Upper lobe of right lung (tissue), 1 donor: ENCODE measurements at places on chromosomes 7 and 10. TPM values are rescaled to one million over a fixed set of nuclear protein-coding genes. Genes with fewer than 3 reads are reported as not detected.
A peak's percentile ranks its signal among the peaks of the same experiment; 100 is the strongest.

- no peak for DNase-seq
- H3K4me1 ChIP-seq = no peaks in the 10 kb centered on the region
- H3K27me3 ChIP-seq = no peaks in the 10 kb centered on the region
- no peak overlapping the region for H3K4me3 ChIP-seq
- H3K36me3 ChIP-seq = no peaks in the 10 kb centered on the region
- H3K27ac ChIP-seq = no peak overlapping the region
These were observed 202.4 kb downstream of the CCDC3 start for GRCh38 chr10:12799144-12799543.

DNA sequence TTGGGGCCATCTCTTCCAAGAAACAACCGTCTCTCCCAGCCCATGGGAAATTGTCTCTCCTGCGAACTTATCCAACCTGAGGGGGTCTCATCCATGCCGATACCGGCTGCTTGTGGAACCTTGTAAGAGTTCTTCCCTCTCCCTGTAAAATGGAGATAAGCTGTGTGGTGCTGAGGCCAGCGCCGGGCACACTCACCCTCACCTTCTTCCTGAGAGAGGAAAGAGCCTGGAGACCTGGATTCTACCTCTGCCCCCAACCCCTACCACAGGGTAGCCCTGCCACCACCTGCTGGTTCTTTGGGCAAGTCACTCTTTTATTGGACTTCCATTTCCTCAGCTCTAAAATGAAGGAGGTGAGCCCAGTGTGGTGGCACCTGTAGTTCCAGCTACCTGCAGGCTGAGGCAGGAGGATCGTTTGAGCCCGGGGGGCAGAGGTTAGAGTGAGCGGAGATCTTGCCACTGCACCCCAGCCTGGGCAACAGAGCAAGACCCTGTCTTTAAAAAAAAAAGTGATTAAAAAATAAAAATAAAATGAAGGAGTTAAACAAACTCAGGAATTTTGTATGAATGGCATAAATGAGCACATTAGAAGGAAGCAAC is 38.4 kb upstream of the PSAP start:
- DNase-seq = no peak
- H3K27ac ChIP-seq = peak overlapping the region; percentile 74
- peak overlapping the region; percentile 54 for H3K4me3 ChIP-seq
- no peaks in the 10 kb centered on the region for H3K27me3 ChIP-seq
- H3K4me1 ChIP-seq = peaks cover 2% of the 10 kb centered on the region

GRCh38 chr7:114212721-114213429 is 201.7 kb upstream of the FOXP2 start:
- H3K27ac ChIP-seq = no peak overlapping the region
- H3K36me3 ChIP-seq = no peaks in the 10 kb centered on the region
- no peaks in the 10 kb centered on the region for H3K4me1 ChIP-seq
- DNase-seq = no peak
- no peak overlapping the region for H3K4me3 ChIP-seq

DNA sequence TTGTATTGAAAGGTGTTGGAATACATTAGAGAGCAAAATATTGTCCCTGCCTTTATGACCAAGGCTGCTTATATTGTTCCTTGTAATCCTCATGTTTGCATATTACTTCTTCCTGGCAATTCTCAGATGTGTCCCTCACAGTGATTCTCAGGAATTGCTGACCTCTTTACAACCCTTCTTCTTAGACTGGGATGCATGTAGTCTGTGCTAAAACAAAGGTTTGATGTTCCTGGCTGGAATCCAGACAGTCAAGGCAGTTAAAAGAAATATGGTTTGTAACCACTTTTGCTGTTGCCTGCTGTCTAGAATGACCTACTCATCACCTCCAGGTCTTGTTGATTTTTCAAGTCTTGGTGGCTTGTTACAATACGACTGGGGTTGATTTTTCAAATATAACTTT is 367.6 kb downstream of the HGF start:
- no peaks in the 10 kb centered on the region for H3K36me3 ChIP-seq
- DNase-seq = no peak
- H3K27me3 ChIP-seq = no peaks in the 10 kb centered on the region

- peaks cover 6% of the 10 kb centered on the region for H3K36me3 ChIP-seq
- peak overlapping the region; percentile 59 for H3K27ac ChIP-seq
- peaks cover 47% of the 10 kb centered on the region for H3K4me1 ChIP-seq
These were observed 3.6 kb downstream of the PWWP2B start for GRCh38 chr10:132400547-132401151.

DNA sequence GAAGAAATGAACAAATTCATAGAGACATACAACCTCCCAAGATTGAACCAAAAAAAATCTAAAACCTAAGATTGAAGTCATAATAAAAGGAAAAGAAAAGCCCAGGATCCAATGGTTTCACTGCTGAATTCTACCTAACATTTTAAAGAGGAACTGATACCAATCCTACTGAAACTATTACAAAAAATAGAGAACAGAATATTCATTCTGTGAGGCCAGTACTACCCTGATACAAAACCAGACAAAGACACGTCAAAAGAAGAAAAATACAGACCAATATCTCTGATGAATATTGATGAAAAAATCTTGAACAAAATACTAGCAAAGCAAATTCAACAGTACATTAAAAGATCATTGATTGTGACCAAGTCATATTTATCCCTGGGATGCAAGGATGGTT is 128.5 kb upstream of the STEAP1 start:
- H3K27ac ChIP-seq = no peak overlapping the region
- no peaks in the 10 kb centered on the region for H3K27me3 ChIP-seq
- no peaks in the 10 kb centered on the region for H3K36me3 ChIP-seq
- H3K4me3 ChIP-seq = no peak overlapping the region
- no peak for DNase-seq

DNA sequence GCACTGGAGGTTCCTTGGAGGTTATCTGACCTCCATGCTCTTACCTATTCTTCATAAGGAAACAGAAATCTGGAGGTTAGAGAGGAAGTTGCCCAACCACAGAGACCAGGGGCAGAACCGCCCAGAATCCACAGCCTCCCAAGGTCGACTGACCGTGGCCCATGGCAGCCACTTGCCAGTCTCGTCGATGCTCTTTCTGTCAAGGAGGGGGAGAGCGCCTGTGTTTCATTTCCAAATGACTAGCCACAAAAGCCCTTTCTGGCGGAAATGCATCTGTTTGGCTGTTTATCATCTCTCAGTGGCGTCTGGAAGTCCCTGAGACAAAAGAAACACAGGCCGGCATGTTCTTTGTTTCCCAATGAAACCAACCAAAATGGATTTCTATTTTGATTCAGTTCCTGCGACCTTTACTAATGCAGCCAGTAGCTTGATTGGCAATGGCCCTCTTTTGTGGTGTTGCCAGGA is 2.9 kb downstream of the RAMP3 start:
- DNase-seq = no peak
- H3K27me3 ChIP-seq = no peaks in the 10 kb centered on the region
- peak overlapping the region; percentile 4 for H3K27ac ChIP-seq
- no peaks in the 10 kb centered on the region for H3K36me3 ChIP-seq
- H3K4me3 ChIP-seq = peak overlapping the region; percentile 52

DNA sequence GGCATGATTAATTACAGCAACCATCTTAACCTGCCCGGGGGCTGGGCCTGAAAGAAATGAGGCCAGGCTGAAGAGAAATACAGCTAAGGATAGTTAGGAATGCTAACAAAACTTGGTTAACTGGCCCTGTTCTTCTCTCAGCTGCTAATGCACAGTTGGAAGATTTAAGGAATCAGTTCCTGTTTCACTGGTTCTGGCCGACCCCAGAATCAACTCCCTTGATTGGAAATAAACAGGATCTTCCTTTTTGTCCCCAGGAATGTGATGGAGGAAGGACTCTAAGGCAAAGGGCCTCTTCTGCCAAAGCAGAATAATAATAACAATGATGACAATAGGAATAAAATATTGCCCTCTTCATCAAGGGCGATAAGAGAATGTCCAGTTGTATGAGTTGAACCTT is 3.5 kb upstream of the LRMDA start:
- H3K4me1 ChIP-seq = peaks cover 40% of the 10 kb centered on the region
- H3K36me3 ChIP-seq = no peaks in the 10 kb centered on the region
- no peaks in the 10 kb centered on the region for H3K27me3 ChIP-seq
- no peak for DNase-seq
- H3K27ac ChIP-seq = no peak overlapping the region

DNA sequence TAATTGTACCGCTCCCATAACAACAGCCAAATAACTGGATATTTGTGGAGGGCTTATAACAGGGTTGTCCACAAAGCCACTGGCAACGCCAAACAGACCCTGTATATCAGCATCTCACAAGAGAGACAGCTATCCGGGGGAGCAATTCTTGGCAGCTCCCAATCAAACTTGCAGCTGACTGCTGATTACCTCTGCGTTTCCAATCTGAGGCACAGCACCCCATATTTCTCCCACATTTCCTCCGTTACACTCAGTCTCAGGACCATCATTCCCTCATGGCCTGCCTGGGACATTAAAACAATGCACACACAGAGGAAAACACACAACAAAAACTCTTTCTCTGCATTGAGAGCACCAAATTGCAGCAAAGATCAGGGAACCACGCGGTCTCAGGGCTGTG is 67.8 kb upstream of the SDK1 start:
- H3K27me3 ChIP-seq = no peaks in the 10 kb centered on the region
- H3K36me3 ChIP-seq = no peaks in the 10 kb centered on the region
- H3K4me3 ChIP-seq = no peak overlapping the region
- no peaks in the 10 kb centered on the region for H3K4me1 ChIP-seq

DNA sequence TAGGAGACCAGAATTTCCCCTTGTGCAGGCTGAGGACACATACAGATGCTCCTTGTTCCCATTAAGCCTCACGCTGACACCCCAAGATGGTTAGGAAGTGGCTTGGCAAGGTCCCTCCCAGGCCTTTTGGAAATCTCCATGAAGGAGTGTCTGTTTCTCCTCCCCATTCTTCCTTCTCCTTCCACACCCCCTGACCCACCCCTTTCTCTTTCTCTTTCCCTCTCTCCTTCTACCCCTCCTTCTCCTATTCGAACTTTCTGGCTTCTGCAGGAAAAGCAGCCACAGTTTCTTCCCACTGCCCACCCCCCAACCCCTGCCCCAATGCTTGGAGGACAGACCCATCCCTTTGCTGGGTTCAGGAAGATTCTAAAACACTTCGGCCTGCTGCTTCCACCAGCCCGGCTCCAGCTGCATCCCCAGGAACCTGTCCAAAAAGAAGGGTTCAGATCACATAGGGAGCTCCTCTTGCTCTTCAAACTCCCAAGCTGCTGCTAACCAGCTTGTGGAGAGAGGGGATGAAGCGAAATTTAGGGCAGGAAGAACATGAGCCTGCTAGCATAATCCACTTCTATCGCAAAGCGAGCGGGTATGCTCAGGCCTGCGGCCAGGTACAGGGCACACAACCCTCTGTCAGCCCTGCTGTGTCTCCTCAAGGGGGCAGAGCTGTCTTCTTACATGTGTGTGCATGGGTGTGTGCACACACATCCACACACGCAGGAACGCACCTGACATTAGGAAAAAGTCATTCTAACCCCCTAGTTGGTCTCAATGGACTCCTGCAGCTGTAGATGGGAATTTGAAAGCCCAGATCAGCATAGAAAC is 80.4 kb downstream of the PPP1R3C start:
- no peak overlapping the region for H3K27ac ChIP-seq
- DNase-seq = no peak
- H3K4me1 ChIP-seq = no peaks in the 10 kb centered on the region
- H3K27me3 ChIP-seq = no peaks in the 10 kb centered on the region

GRCh38 chr10:79346388-79347225 is 662 bp upstream of the PPIF start:
- peak; percentile 60 for DNase-seq
- H3K36me3 ChIP-seq = peaks cover 26% of the 10 kb centered on the region
- H3K4me1 ChIP-seq = peaks cover 20% of the 10 kb centered on the region
- no peak overlapping the region for H3K27ac ChIP-seq
- no peaks in the 10 kb centered on the region for H3K27me3 ChIP-seq

DNA sequence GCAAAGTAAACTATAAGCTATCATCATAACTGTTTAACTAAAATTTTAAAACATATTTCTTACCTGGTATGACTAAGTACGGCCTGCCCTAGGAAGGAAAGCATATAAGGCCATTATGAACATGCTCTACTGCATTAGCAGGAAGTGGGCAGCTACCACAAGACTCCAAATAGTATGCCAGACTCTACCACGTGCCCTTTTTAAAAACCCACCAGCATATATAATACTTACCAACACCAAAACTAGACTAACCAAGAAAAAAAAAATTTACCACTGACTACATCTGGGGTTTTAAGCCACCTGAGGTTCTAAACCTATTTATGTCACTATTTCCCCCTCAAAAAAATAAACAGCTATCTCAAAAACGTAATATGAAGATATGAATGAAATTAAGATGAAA is 30.1 kb downstream of the NUDCD3 start:
- no peaks in the 10 kb centered on the region for H3K27me3 ChIP-seq
- no peak overlapping the region for H3K4me3 ChIP-seq
- no peak overlapping the region for H3K27ac ChIP-seq
- peaks cover 11% of the 10 kb centered on the region for H3K4me1 ChIP-seq

DNA sequence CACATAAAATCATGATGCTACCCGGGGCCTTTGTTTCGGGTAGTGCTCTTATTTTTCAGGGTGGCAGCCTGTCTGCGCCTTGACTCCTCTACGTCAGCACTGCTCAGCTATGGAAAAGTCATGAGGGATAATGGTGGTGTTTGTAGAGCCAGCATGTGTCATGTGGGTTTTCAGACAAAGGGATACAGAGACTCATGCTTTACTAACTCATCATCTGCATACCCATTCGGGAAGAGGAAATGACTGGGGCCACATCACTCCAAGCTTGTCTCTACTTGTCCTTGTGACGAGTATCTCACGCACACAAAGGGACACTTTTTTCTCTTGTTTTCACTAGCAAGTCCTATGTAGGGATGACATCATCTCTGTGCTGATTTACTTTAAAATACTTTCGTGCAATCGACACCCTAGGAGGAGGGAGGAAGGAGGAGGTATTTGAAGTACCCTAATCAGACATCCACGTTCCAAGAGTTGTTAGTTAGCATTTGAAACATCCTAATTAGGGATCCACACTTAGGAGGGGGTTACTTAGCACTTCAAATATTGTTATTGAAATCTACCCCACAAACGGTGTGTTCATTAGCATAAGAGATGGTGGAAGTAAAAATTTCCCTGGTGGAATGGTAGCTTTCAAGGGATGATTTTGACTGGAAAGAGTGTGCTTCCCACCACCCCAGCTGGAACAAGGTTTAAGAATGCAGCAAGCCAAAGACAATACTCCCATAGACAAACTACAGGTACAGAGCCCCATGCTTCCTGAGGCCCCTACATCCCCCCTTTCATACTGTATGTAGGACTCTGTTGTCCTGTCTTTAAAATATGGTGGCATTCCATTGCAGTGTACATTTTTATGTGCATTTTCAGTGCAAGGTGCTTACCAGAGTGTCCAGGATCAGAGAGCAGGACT is 52.0 kb downstream of the THNSL1 start:
- H3K27me3 ChIP-seq = no peaks in the 10 kb centered on the region
- H3K4me3 ChIP-seq = no peak overlapping the region
- H3K4me1 ChIP-seq = no peaks in the 10 kb centered on the region
- H3K36me3 ChIP-seq = no peaks in the 10 kb centered on the region
- no peak for DNase-seq

NUTM2E gene
- not detected for total RNA-seq

MRLN gene
- total RNA-seq = not detected

COL26A1 gene
- 0.58 TPM for total RNA-seq

SLC26A5 gene
- 1.9 TPM for total RNA-seq
